Left colon (tissue), 2 donors: ENCODE measurements at places on chromosomes 12 and 14. TPM values are rescaled to one million over a fixed set of nuclear protein-coding genes. Genes with fewer than 3 reads are reported as not detected.

- peak; percentile 47 for DNase-seq
Measured at GRCh38 chr12:110661337-110661972, 27.5 kb downstream of the HVCN1 start.

DNA sequence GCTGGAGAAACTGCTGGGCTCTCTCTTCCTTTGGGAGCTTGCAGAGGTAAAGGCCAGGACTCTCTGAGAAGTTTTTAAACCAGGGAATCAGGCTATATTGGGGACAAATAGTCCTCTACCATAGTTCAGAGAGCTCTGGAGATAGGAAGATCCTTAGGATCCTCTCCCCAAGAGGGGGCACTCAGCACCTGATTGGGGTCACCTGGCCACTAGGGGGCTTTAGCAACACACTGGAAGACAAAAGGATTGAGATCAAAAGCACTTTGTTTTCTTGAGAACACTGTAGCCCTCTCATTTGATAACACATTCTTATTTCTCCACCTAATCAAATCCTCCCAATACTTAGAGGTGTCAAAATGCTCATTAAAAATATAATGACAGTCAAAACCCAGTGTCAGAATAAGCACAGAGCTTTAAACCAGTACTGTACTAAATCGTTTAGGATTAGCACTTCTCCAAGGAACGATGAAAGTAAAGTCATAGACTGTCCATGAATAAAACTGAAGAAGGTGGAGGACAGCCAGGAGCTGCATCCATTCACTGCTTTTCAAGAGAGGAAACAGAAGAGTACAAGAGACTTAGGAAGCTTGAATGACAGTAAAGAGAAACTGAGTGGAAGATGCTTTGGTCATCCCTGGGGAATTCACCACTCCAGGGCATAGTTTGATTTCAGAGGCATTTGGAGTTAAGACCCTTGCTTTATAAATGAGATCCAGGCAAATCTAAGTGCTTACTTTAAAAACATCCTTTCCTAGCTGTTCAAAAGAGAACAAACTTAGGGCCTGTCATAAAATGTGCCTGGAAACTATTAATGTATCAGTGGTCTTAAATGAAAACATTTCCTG is 26.5 kb downstream of the BMP4 start:
- DNase-seq: no peak

- no peak for DNase-seq
Measured at GRCh38 chr12:91991399-91992187, 154.1 kb downstream of the BTG1 start.

GRCh38 chr12:31423405-31423804 is 97.5 kb upstream of the SINHCAF start:
- no peak for DNase-seq

NOVA1 gene
- 5.9 TPM for total RNA-seq

DNA sequence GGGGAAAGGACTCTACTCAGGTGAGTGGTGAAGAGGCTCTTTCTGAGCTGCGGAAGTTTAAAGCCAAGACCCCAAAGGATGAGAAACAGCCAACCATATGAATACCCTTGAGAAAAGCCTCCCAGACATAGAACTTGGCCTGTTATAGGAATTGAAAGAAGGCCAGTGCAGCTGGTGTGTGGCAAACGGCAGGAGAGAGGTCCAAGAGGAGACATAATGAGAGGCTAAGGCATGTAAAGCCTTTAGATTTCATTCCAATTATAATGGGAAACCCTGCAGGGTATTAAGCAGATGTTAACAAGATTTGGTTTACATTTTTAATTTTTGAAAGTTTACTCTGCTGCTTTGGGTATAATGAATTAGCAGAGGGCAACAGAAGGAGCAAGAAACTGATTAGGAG is 552.1 kb upstream of the FBXO33 start:
- no peak for DNase-seq

GRCh38 chr14:24815543-24815942 is 181.6 kb upstream of the GZMB start:
- no peak for DNase-seq

GRCh38 chr12:12327802-12328201 is 22.2 kb downstream of the MANSC1 start:
- DNase-seq: no peak

DNA sequence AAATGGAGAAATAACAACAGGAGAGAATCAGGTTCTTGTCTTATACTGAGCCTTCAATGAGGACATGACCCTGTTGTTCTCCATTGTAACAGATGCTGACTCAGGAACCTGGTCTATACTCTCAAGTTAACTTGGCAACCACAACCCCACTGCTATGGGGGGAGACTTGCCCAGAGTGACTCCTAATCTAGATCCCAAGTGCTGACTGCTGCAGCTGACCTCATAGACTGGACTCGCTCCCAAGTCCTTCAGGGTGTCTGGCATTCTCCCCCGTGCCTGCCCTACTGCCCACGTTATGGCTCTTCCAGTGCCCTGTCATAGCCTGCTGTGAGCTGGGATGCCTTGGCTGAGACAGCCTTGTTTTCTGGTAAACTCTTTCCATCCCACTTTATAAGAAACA is 37.1 kb downstream of the NID2 start:
- DNase-seq: no peak

- DNase-seq: no peak
Measured at GRCh38 chr12:55850893-55851292, 8.2 kb upstream of the MMP19 start.

DNA sequence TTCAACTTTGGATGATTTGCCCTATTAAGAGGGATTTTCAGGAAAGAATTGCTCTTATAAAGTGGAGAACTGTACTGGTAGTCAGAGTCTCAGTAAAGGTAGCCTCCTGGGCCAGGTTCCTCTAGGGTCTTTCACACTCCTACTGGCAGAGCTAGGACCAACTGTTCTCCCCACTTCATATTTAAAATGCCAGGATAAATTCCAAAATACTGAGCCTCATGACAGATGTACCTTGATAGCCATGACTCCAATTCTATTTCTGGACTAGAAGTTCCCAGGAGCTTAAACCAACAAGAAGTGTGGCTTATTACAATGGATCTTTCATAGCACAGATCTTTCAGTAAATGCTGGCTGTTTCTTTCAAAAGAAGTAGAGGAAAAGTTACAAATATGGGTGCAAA is 126.5 kb downstream of the C12orf75 start:
- no peak for DNase-seq

DNA sequence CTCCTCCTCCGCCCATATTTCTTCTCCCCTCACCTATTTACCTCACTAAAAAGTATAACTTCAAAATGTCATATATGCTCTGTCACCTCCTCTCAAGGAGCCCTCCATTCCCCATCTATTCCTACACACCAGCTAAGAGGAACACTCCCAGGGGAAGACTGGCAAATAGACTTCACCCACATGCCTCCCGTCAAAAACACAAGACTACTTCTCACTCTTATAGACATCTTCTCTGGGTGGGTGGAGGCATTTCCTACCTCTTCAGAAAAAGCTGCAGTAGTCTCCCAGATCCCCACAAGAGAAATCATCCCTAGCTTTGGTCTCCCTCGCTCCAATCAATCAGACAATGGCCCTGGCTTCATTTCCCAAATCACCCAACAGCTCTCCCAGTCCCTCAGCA is 66.2 kb downstream of the MOK start:
- DNase-seq: no peak

JAG2 gene
- 7.6 TPM for total RNA-seq

GRCh38 chr12:124726596-124727263 is 136.9 kb downstream of the SCARB1 start:
- no peak for DNase-seq

DNA sequence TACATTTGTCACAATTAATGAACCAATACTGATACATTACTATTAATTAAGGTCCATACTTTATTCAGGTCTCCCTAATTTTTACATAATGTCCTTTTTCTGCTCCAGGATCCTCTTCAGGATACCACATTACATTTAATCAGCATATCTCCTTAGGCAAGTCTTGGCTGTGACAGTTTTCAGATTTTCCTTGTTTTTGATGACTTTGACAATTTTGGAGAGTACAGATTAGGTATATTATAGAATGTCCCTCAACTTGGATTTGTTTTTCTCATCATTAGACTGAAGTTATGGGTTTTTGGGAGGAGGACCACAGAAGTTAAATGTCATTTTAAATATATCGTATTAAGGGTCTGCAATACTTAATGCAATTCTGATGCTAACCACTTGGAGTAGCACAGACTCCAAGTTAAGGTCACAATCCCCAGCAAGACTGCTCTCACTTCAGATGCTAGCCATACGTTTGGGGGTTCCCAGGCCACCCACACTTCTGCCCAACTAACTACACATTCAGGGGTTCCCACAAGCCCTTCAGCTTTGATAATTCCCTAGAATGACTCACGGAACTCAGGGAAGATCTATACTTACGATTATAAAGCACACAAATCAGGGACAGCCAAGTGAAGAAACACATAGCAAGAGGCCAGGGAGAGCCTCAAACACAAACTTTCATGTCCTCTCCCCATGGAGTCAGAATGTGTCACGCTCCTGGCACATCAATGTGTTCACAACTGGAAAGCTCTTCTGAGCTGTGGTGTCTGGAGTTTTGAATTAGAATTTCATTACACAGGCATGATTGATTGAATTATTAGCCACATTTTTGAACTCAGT is 17.0 kb upstream of the NUBPL start:
- no peak for DNase-seq

FGF6 gene
- not detected for total RNA-seq

SCNN1A gene
- total RNA-seq: 289 TPM

- DNase-seq: no peak
Measured at GRCh38 chr14:104460791-104461651, 118.5 kb upstream of the C14orf180 start.

GRCh38 chr12:4809013-4809448 is 88.8 kb downstream of the GALNT8 start:
- no peak for DNase-seq

SDR39U1 gene
- total RNA-seq: 34.4 TPM

CMKLR1 gene
- total RNA-seq: 2.5 TPM

DNA sequence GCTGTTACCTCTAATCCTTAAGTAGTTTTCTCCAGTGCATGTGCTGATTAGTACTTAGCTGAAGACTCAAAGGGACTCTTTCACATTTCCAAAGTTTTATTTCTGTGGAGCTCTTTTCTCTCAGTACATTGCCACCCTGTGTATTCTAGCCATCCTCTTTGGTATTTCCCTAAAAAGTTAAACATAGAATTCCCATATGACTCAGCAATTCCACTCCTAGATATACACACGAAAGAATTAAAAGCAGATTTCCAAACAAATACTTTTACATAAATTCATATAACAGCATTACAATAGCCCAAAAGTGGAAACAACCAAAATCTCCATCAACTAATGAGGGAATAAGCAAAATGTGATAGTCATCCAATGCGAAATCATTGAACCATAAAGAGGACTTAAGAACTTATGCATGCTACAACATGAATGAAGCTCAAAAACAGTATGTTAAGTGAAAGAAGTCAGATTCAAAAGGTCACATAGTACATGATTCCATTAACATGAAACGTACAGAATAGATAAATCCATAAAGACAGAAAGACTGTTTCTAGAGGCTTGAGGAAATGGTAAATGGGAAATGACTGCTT is 9.0 kb upstream of the NOVA1 start:
- DNase-seq: no peak

DNA sequence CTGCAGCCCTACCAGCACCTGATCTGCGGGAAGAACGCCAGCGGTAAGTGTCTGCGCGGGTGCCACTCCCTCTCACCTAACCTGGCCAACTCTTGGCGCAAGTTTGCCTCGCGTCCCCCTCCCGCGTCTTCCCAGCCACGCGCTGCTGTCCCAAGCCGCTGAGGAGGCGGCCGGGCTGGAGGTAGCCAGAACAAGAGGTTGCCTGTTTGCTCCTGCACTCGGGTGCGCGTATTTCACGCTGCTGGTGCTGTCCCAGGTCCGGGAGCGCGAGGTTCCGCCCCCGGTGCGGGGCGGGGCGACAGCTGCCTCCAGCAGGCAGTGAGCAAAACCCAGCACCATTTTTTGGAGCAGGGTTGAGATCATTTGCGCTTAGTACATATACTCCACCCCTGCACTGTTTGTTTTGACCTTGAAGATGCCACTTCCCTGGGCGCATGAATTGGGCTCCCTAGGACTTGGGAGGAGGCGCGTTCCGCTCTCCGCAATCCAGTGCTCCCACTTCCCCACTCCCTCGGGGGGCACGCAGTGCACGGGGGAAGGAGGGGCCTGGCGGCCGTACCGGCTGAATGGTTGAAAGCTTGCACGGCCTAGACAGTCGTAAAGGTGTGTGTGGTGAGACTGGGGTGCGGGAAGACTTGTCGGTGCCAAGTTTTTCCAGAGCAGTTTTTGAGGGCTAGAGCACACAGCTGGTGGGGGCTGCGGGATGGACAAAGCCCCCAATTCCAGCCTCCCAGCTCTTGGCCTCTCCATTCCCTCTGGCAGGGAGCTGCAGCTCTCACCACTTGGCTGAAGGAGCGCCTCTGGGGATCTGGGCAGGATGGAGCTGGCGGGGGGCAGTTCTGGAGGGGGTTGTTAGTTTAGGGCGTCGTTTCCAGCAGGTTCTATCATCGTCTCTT is 226.9 kb upstream of the CRY1 start:
- no peak for DNase-seq

DNA sequence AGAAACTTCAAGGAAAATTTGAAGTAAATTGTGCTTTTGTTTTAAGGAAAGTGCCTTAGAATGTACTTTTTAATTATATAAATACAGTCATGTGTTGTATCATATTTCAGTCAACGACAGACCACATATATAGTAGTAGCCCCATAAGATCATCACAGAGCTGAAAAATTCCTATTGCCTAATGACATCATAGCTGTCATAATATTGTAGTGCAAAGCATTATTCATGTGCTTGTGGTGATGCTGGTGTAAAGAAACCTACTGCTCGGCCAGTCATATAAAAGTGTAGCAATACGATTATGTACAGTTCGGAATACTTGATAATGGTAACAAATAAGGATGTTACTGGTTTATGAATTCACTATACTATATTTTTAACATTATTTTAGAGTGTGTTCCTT is 198.9 kb upstream of the SLC16A7 start:
- no peak for DNase-seq

- no peak for DNase-seq
Measured at GRCh38 chr12:110344657-110345056, 58.9 kb downstream of the ANAPC7 start.

GRCh38 chr12:11880381-11880780 is 190.4 kb upstream of the BCL2L14 start:
- DNase-seq: no peak

GRCh38 chr12:44389896-44390295 is 486.2 kb downstream of the NELL2 start:
- DNase-seq: no peak

CLSTN3 gene
- total RNA-seq: 13.1 TPM

- DNase-seq: no peak
Measured at GRCh38 chr12:57813971-57814772, 4.4 kb downstream of the AVIL start.

LRP1 gene
- 119 TPM for total RNA-seq

GLT1D1 gene
- total RNA-seq: not detected

RNU4-1 gene
- 2,662 TPM for total RNA-seq

PPP1R36 gene
- total RNA-seq: 10.7 TPM

DNA sequence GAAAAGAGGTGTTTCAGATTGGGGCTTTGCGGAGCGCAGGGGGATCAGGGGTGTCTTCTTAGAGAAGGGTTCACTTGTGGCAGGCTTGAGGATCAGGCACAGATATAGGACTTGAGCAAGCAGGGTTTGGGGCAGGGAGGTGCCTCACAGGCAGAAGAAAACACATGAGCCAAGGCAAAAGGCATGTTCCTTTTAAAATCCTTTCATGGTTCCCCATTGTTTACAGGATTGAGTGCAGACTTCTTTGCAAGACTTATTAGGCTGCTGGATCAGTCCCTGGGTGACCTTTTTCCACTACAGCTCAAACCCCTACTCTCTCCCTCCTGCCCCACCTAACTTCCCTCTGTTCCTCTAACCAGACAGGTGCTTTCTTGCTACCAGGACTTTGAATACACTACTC is 19.7 kb downstream of the HSPB8 start:
- no peak for DNase-seq

OTUB2 gene
- total RNA-seq: 2.0 TPM

- DNase-seq: no peak
Measured at GRCh38 chr12:30015631-30016337, 232.0 kb upstream of the TMTC1 start.
